Right kidney (tissue), 9 donors: ENCODE measurements at places on chromosomes 1 and 21.

GRCh38 chr1:47919113-47919833 lies 77.9 kb downstream of the TRABD2B start:
- DNase-seq, result no peak

GRCh38 chr1:239347776-239348175 lies 38.6 kb upstream of the CHRM3 start:
- DNase-seq, result no peak

- no peak for DNase-seq
Observed at GRCh38 chr1:31860581-31860980, 44.8 kb upstream of the SPOCD1 start.

GRCh38 chr1:91076834-91077233 lies 55.0 kb upstream of the ZNF644 start:
- no peak for DNase-seq

DNA sequence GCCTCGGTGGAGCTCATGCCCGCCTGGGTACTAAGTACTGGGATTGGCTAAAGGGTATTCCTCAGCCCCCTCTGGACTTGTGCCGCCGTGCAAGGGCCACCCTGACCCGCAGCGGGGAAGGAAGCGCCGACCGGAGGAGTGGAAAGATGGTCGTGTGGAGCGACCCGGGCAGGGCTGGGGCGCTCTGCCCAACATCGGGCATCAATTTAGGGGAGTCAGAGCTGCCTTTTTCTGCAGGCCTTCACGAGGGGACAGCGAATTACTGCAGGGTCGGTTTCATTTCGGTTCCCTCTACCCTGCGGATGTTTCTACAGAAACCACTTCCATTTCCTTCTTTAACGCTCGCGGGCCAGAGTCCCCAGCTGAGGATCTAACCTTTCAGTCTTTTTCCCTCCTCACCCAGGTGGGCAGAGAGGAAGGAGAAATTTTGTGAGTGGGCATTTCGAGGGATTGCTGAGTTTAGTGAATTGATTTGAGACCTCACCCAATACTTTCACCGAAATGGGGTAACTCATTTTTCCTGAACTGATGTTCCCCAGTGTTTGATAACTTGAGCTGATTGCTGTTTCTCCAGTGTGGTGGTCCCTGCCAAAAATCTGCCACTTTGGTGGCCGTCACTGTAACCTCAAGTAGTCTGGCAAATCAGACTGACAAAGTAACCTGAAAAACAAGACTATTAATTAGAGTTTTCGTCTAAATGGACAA lies 1.1 kb downstream of the TOR1AIP1 start:
- no peak for DNase-seq

- no peak for DNase-seq
Observed at GRCh38 chr1:17706445-17706844, 48.7 kb upstream of the ACTL8 start.

DNA sequence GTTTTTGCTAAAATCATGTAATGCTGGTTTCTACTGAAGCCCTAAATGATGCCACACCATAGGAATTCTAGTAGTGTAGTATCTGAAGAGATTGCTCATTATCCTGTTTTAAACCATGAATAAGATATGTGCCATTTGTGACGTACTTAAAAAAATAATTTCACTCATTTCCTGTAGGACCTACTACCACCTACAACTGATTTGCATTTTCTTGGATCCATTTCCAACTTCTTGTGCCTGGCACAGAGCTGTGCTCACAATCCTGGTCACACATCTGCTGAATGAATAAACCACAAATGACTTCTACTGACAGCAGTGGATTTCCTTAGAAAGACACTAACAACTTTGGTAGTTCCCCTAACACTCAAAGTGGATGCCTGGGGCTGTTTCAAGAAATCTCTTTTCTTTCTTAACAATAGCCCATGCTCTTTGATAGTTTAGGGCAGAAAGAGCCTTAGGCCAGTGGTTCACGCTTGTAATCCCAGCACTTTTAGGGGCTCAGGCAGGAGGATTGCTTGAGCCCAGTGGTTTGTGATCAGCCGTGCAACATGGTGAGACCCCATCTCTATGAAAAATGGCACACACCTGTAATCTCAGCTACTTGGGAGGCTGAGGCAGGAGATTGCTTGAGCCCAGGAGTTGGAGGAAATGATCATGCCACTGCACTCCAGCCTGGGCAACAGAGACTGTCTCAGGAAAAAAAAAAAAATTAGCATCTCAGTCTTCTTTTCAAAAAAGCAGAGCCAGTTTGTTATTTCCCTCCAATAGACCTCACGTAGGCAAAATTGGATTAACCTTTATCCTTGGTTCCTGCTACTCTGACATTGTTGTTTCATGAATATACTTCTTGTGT lies 13.0 kb upstream of the BATF3 start:
- DNase-seq, result no peak

DNA sequence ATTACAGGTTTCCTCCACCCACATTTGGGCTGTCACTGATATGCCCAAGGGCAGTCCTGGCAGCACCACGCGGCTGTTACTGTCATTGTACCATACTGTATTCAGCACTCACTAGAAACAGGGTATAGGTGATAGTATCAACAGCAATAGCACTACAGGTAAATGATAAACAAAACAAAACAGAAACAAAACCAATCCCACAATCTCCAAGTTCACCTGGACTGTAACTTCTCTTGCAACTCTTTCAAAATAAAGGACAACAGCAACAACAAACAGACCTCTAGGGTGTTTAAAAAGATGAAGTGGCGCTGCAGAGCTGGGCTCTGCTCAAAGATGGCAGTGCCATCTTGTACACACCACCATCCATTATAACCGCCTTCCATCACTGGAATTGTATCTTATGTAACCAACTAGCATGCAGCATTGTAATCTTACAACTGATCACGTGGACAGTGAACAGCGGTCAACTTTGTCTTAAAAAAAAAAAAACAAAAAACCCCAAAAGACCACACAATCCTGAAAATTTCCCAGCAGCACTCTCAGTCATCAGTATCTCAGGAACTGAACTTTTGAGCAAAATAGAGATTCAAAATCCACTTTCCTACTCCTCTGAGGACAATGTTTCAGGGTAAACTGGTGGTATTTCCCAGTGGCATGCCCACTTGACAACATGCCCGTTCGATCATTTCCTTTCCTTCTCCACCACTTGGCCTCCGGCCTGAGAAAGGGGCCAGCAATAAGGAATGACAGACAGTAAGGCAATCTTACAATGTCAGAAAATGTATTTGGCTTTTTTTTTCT lies 3.8 kb downstream of the IRF2BP2 start:
- DNase-seq, result peak; percentile 72

- no peak for DNase-seq
Observed at GRCh38 chr21:35343046-35343819, 294.1 kb upstream of the RUNX1 start.

DNA sequence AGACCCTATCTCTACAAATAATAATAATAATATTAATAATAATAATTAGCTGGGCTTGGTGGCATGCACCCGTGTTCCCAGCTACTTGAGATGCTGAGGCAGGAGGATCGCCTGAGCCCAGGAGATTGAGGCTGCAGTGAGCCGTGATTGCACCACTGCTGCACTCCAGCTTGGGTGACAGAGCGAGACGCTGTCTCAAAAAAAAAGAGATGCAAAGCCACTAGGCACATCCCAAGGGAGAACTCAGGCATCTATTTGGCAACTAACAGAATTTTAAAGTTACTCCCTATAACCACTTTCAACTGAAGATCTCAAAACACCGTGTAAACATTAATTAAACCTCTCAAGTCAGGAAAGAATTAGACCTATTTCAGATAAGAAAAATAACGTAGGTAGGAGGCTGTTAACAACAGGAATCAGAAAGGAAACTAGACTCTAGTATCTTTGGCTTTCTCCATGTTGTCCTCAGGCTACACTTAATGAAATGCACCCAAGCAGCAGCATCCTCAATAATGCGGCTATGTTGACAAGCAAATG lies 3.7 kb downstream of the RNF19B start:
- no peak for DNase-seq

DNA sequence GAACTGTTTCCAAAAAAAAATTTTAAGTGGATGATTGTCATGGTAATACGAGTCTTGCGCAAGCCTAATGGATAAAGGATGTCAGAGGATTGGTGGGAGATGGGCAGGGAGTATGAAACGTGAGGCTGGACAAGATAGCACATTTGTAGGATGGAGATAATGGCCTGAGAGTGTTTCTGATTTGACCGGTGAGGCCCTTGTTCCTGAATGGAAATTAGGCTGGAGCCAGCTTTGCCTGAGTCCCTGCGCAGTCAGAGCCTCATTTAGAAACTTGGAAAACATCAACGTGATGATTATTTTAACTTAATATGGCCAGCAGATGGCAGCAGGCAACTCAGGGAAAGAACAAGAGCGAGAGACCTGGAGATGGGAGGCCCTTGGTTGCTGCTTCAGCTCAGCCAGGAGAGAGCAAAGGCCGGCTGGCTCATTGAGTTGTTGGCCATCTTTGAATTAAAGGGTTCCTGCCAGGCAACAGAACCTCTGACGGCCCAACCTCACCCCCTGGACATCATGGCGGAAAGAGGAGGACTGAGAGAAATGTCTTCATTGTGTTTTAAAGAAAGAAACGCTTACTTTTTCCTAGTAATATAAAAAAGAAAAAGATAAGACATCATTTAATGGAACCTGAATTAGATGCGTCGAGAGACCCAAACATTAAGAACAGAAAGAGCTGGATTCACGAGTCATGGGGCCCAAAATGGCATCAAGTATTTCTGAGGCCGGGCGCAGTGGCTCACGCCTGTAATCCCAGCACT lies 80.3 kb downstream of the SELENOF start:
- peak; percentile 44 for DNase-seq

GRCh38 chr1:75672528-75673393 lies 51.7 kb upstream of the ACADM start:
- DNase-seq, result no peak

DNA sequence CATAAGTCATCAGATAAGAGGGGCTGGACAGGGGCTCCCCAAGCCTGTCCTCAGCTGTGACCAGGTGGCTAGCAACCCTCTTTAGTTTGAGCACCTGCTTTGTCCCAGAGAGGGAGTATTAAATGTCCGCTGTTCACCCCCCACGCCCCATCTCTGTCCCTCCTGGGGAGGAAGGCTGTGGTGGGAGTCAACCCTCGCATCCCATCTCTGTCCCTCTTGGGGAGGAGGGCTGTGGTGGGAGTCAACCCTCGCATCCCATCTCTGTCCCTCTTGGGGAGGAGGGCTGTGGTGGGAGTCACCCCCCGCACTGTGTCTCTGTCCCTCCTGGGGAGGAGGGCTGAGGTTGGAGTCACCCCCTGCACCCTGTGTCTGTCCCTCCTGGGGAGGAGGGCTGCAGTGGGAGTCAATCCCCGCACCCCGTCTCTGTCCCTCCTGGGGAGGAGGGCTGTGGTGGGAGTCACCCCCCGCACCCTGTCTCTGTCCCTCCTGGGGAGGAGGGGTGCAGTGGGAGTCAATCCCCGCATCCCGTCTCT lies 72.6 kb upstream of the ABCG1 start:
- DNase-seq, result no peak

DNA sequence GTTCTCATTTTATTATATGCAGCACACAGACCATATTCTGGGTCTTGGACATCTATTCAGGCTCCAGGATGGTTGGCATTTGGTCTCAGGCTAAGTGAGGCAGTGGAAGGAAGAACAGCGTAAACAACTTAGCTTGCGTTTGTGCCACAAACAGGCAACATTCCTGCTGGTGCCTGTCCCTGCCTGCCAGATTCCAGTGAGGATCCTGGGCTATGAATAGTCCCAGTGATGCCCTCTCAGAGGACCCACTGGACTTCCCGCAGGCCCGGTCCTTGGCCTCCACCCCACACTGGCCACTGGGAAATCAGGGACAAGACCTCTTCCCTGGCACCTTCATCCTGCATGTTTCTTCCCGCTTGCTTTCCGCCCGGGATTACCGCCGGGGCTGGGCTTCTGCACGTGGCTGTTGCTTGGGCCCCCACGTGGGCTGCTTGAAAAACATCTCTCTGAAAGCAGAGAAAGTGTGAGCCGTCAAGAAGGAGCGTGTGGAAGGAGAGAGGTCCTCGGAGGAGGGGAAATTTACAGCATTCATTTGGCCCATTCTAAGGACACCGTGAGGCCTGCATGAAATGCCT lies 145.1 kb upstream of the WNT4 start:
- DNase-seq, result no peak

GRCh38 chr1:1357871-1358432 lies 403 bp downstream of the MXRA8 start:
- peak; percentile 81 for DNase-seq

GRCh38 chr1:78081980-78082860 lies 36.5 kb downstream of the GIPC2 start:
- no peak for DNase-seq

- DNase-seq, result peak; percentile 52
Observed at GRCh38 chr1:14262637-14263036, 335.8 kb upstream of the KAZN start.

- DNase-seq, result no peak
Observed at GRCh38 chr1:228901936-228902681, 166.8 kb downstream of the RHOU start.

DNA sequence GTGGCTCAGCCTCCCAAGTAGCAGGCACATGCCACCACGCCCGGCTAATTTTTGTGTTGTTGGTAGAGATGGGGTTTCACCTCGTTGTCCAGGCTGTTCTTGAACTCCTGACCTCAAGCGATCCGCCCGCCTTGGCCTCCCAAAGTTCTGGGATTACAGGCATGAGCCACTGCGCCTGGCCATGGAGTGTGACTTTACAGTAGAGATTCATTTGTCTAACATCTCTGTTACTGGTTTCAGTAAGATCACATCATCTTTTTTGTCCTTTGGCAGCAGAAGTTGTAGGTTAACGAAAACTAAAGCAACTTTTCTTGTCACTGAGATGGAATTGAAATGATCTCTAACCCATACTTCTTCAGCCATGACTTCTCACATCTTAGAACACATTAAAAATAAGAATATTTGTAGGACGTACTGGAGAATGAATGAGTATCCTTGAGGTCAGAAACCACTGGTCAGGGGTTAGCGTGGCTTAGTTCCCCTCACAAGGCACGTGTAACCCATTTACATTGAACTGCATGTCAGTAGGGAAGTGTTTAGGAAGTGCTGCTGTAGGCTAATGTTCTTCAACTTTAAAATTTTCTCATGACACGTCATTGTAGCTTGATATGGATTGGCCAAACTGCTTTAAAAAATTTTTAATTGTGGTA lies 75.9 kb downstream of the CAMTA1 start:
- no peak for DNase-seq
